ENCODE measurements at places on chromosomes 2 and 18. TPM values are rescaled to one million over a fixed set of nuclear protein-coding genes. Genes with fewer than 3 reads are reported as not detected.
A peak's percentile ranks its signal among the peaks of the same experiment; 100 is the strongest.

GRCh38 chr2:174600349-174600748 is 2.7 kb upstream of the WIPF1 start:
- DNase-seq = no peak
- peak overlapping the region; percentile 97 for H3K27ac ChIP-seq
- no peaks in the 10 kb centered on the region for H3K27me3 ChIP-seq
- peaks cover 4% of the 10 kb centered on the region for H3K36me3 ChIP-seq
- H3K4me1 ChIP-seq = peaks cover 39% of the 10 kb centered on the region

DNA sequence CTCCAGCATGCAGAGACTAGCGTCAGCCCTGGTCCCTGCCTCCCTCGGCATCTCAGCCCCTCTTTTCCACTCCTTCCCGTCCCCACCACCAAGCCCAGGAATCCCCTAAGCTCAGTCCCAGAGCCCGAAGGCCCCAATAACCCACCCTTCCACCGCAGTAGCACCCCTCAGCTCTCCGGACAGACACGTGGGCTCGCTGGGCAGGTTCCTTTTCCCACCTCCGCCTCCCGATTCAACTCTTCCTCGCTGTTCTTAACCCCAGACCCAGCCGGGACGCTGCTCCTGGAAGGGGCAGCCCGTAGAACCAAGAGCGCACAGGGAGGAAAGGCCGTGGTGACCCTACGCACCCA is 1.4 kb downstream of the IHH start:
- no peaks in the 10 kb centered on the region for H3K36me3 ChIP-seq
- no peak for DNase-seq
- H3K27me3 ChIP-seq = peaks cover 57% of the 10 kb centered on the region
- H3K27ac ChIP-seq = no peak overlapping the region
- peaks cover 32% of the 10 kb centered on the region for H3K4me1 ChIP-seq

GRCh38 chr2:236698016-236698627 is 128.5 kb downstream of the ACKR3 start:
- DNase-seq = no peak
- no peak overlapping the region for H3K4me3 ChIP-seq
- no peaks in the 10 kb centered on the region for H3K4me1 ChIP-seq
- H3K36me3 ChIP-seq = no peaks in the 10 kb centered on the region

DNA sequence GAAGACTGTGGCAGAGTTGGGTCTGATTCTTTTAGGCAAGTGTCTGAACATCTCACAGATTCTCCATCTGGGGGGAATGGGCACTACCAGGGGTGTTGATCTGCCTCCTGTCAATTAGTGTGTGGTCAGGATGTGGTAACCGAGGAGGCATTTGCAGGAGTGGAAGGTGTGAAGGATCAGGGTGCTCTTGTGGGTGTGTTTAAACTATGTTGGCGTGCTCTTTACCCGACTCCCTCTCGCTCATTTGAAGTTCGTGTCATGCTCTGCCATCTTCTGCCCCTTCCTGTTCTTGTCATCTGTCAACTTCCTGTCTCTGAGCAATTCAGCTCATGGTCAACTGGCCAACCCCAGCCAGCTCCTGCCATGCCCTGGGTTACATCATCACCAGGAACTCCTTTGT is 107.9 kb downstream of the RTN4 start:
- no peaks in the 10 kb centered on the region for H3K27me3 ChIP-seq
- H3K4me1 ChIP-seq = peaks cover 28% of the 10 kb centered on the region
- H3K36me3 ChIP-seq = no peaks in the 10 kb centered on the region

The SCLY gene
- 20.1 TPM for total RNA-seq

Measured in natural killer cell (primary cell).